Brain pericyte (primary cell): ENCODE measurements at places on chromosomes 16 and 17.

GRCh38 chr16:84295203-84295860, 654 bp downstream of the WFDC1 start:
- no peak for DNase-seq

DNA sequence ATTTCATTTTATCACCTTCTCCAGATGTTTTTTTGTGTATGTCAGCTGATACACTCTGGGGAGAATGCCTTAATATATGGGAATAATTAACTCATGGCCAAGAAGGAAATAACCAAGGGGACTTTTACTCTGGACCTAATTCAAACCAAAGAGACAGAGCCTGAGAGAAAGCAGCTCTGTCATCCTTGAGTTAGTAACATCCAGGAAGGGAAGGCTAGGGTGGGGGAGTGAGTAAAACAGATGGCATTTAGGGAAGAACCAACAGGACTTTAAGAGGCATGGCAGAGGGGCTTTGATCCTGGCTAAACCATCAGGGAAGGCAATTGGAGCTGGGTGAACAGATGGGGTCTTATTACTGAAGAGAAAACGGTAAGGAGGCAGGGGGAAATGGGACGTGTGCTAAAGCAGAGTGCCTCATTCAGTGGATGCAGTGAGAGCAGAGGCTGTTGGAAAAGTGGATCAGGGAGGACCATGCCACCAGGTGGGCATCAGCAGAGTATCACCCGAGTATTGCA, 2.5 kb upstream of the SMPD3 start:
- no peak for DNase-seq

GRCh38 chr16:66263973-66264310, 102.5 kb upstream of the CDH5 start:
- no peak for DNase-seq

- DNase-seq = no peak
Observed at GRCh38 chr16:23597003-23597756, 1.1 kb upstream of the NDUFAB1 start.

DNA sequence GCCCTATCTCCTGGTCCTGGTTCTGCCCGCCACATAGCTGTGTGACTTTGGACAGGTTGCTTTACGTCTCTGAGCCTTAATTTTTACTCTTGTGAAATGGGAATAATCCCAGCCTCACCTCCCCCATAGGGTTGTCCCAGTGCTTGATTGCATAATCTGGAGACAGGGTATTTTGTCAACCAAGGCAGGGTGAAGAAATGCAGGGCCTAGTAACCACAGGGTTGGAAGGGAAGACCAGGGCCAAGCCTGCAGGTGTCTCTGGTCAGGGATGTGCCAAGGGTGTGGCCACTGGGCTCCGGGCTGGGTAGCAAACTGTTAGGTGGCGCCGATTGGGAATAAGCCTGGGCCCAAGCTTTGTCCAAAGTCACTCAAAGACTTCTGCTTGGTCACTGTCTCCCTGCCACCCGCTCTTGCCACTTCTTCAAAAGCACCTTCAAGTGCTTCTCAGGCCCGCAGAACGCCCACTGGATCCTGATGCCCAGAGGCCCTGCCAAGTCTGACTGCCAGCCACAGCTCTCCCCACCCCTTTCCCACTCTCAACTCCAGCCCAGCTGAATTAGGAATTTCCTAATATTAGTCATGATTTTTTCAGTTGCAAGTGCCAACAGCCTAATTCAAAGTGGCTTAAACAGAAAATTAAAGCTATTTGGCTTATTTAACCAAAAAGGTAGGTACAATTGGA, 20.6 kb upstream of the COL1A1 start:
- DNase-seq = no peak

DNA sequence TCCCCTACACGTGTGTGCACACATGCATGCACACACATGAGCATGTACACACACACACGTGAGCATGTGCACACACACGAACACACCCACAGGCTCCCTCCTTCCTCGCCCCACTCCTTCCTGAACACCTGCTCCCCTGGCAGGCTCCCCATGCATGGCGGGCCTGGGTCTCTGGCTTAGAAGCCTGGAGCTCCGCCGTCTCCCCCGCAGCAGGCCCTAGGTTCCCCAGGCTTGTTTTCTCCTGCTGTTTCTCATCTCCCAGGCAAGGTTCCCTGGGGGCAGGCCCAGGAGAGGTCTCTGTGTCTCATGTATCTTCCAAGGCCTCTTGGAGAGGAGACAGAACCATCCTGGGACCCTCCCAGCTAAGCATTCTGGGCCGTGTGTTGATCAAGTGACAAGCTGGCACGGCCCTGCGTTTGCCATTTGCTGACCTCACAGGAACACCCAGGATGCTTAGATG, 202.3 kb upstream of the CIBAR2 start:
- DNase-seq = no peak

DNA sequence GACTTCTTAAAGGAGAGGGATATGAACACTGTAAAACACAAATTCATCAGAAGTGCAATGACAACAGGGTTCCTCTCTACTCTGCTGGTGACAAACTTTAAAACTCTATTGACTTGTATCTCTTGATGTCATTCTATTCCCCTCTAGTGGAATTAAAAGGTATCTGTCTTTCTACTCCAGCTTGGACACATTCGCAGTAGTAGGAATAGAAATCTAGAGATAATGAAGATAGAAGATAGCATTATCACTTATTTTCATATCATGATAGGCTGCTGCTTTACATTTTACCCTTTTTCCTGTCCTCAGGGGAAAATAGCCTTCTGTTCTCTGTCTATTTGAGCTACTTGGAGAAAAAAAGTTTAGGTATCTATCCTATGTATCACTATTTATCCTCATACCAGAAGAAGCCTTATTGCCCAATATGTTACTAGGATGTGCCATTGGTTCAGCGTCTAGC, 209.6 kb upstream of the CACNG5 start:
- DNase-seq = no peak

DNA sequence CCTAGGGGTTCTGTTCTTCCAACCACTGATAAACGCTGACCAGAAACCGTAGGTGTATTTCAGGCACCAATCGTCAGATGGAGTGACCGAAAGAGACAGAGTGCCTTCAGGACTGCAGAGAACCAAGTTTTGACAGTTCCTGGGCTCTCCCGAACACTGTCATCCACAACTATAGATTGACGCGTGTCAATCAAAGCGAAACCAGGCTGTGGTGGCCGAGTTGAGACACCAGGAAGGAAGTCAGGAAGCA, 11.9 kb upstream of the AURKB start:
- DNase-seq = no peak

GRCh38 chr16:73049511-73049910, 1.6 kb upstream of the ZFHX3 start:
- DNase-seq = no peak

- DNase-seq = no peak
Observed at GRCh38 chr17:46765453-46765852, 53.0 kb downstream of the WNT3 start.

DNA sequence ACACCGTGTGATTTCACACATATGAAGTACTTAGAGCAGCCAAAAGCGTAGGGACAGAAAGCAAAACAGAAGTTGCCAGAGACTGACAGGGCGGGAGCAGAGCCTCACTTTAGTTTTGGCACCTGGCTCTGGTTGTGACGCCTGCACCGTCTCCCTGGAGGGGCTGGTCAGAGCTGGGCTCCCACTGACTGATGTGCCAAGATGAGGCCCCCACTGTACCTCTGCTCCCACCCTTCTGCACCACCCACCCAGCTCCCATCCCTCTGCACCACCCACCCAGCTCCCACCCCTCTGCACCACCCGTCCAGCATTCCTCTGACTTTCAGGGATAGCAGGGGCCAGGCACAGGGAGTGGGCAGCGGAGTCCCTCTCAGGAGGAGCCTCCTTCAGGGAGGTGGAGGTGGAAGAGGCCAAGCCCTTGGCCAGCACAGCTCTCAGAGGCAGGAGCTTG, 3.2 kb upstream of the PRSS21 start:
- DNase-seq = no peak

- DNase-seq = no peak
Observed at GRCh38 chr17:42167807-42168206, 13.0 kb upstream of the RAB5C start.

DNA sequence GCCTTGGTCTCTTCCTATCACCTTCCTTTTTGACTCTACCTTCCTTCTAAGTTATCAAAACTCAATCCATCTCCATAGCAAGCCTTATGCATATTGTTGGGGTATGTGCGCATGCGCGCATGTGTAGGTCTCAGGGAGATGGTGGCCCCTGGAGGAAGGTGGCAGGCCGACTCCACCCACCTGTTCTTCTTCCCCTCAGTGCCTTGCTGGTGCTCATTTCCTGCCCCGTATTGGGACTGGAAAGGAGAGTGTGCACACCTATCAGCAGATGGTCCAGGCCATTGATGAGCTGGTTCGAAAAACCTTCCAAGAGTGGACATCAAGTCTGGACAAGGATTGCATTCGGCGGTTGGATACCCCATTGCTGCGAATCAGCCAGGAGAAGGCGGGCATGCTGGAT, 25.2 kb downstream of the DNAH2 start:
- no peak for DNase-seq

DNA sequence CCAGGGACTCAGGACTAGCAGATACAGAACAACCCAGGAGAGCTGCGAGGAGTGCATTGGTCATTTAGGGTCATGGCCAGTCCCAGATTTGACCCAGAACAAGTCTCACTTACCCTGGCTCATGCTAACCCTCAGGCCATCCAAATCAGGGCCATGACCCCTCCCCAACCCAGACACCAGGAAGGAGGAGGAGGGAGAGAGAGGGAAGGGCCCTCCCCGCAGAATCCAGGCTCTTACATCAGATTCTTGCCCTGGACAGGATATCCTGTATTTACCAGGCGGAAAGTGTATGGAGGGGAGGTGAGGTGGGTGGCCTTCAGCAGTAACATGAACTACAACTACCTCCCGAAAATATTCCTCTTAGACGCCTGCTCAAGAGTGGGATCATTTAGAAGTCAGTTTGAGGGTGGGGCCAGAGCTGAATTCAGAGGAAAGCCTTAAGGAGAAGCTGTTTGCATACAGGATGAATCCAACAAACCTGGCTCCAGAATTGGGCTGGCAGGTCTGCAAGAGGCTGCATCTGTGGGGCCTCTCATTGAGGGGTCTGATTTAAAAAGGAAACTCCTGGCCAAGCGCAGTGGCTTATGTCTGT, 2.1 kb downstream of the VAT1 start:
- DNase-seq = no peak

GRCh38 chr16:10949424-10949970, 5.1 kb downstream of the CLEC16A start:
- DNase-seq = no peak

- no peak for DNase-seq
Observed at GRCh38 chr17:13538841-13539411, 62.8 kb downstream of the HS3ST3A1 start.

DNA sequence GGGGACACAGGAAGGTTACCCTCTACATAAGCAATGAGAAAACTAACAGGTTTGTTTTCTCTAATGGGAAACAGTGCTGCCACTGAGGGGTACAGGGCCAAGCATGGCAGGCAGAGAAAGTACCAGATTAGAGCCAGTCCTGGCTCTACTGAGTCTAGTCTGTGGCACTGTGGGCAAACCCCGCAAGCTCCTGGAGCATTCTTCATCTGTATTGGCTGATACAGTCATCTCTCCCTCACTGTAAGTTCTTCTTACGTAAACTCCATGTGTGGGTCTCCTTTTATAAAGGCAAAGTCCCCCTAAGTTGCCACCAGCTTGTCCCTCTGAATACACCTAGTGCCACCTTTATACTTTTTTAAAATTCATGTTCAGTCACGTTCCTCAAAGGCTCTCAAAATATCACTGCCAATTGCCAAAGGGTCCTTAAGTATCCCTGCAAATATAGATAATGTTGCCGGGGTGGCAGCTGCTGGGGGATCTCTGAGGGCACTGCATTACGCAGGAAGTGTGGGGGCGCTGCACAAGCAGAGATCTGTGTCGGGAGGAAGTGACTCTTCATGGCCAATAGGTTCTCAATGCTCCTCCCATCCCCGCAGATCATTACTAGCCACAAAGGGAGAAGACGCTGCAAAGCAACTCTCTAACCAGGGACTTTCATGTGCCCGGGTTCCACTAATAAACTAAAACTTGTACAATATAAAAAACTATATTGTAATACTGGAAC, 18.8 kb downstream of the XPO6 start:
- DNase-seq = no peak

GRCh38 chr16:22188595-22189442, 17.3 kb upstream of the EEF2K start:
- peak; percentile 36 for DNase-seq

DNA sequence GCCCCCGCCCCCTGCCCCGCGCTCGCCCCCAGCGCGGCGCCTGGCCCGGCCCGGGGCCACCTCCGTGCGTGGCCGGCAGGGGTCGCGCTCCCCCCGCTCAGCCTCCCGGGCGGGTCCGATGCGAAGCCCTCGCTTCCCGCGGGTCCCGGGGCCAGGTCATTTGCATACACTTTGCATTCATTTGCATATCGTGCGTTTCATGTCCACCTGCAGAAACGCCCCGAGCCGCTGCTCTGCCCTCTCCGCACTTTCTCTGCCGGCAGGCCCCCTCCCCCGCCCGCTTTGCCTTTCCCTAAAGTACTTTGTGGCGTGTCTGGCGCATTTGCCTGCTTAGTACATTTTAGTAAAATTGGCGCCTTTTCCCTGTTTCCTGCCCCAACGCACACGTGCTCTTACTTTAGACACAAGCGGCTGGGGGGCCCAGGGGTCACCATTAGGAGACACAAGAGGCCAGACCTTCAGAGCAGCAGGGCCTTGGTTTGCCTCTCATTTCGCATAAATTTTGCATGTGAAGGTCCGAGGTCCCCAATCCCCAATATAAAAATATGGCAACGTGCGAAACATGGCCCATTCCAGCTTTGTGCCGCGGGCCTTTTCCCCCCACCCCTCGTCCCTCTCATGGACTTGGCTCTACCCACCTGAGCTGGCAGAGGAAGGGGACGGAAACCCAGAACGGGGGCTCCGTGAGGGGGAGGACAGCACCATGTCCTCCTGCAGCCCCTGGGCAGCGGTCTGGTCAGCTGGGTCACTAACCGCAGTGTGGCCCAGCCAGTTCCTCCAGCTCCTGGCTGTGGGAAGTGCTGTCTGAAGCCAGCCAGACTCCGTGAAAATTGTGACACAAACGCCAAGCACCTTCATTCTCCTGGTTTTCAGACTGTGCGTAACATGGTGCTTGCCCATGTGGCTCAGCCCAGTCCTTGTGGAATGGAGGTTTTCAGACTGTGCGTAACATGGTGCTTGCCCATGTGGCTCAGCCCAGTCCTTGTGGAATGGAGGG, 34.8 kb downstream of the CBFA2T3 start:
- no peak for DNase-seq

DNA sequence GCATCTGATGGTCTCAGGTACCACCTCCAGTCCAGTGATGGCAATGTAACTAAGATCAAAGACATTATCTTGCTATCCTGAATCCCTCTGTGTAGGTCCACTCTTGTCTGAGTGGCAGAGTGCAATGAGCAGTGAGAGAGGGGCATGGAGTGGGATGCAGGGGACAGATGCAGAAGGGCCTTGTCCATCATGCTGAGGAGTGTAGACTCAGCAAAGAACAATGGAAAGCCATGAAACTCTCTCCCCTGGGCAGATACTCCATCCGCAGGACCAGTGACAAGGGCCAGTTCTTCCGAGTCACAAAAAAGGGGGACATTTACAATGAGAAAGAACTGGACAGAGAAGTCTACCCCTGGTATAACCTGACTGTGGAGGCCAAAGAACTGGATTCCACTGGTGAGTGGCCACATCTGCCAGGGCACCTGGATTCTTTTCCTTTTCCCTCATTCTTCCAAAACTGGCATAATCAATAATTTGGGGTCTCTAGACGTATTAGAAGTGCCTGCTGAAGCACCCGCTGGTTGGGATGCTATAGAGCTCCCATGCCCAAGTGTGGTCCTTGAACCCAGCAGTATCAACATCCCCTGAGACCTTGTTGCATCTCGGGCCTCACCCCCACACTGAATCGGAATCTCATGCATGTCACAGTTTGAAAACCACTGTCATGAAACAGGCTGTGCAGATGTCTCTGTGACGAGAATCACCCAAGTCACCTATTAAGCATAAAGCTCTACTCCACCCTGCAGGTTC, 29.5 kb downstream of the CDH5 start:
- no peak for DNase-seq
